ENCODE measurements at places on chromosomes 11 and 22.

- DNase-seq, result peak; percentile 45
Measured at GRCh38 chr11:3157381-3158130, 7.6 kb downstream of the OSBPL5 start.

DNA sequence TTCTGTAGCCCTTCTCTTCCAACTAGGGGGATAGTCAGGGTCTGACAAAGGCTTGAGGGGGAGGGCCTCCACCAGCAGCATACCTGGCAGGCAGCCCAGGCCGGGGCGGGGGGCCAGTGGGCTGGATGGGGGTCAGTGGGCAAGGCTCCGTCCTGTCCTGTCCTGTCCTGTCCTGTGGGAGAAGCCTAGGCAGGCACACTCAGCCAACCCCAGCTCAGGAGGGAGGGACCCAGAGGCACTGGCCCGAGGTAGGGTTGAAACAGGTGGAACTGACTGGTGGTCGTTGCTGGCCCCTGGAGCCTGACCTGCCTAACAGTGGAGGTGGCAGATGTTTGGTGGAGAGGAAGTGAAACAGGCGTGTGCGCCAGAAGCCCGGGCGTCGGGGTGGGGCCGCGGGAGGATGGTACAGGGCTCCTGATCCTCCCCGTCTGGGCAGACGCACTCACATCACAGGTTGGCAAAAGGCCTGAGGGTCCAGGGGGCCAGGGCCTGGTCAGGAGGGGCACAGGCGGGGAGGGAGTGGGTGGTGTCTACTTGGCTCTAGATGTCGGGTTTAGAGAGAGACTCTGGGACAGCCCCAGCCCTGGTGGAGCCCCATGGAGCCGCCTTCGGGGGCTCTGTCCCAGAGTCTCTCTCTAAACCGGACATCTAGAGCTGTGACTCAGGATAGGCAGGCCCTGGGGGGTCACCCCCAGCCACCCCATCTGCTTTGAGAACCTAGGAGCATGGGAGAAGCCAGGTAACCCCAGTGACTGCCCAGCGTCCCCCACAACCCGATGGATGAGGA is 32.5 kb upstream of the GRAMD4 start:
- DNase-seq, result peak; percentile 92

DNA sequence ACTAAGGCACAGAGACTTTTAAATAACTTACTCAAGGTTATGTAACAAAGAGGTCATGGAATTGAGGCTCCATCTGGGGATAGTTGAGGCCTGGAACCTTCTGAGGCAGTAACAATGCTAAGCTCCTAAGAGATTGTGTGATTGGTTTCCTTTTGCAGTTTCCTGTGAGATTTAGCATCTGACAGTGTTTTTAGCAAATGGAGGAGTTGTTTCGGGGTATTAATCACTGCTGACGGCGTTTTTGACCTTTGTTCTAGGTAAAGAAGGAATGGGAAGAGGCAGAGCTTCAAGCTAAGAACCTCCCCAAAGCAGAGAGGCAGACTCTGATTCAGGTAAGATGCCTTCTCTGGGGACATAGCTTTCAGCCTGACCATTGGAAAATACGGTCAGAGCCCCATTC is 32.1 kb upstream of the ST14 start:
- no peak for DNase-seq

DNA sequence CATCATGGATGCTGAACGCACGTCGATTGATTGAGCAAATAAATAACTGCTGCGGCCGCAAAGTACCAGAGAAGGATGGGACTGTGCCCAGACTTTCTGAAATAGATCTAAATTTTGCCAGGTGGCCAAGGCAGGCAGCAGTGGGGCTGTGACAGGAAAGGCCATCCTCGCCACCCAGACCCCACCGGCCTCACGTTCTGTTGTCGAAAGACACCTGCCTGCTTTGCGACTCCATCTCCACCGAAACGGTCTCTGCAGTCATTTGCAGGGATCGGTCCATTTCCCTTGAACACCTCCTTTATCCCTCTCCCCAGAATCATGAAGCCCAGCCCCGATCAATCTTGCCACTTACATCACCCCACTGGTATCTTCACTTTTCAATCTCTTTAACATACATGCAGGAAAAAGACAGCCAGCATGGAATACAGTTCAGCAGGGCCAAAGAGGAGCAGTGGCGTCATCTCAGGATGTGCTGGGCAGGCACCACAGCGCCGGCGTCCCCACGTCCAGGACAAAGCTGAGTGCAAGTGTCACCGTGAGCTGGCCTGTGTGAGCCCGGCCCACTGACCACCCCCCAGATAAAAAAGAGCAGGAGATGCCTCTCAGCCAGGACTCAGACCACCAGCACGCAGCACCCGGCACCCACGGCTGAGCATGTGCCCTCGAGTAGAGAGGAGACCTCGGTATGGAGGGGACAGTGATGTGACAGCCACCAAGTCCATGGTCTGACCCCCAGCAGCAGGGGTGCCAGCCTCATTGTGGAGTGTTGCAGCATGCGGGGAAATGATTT is 610.3 kb downstream of the TBC1D22A start:
- DNase-seq, result no peak

DNA sequence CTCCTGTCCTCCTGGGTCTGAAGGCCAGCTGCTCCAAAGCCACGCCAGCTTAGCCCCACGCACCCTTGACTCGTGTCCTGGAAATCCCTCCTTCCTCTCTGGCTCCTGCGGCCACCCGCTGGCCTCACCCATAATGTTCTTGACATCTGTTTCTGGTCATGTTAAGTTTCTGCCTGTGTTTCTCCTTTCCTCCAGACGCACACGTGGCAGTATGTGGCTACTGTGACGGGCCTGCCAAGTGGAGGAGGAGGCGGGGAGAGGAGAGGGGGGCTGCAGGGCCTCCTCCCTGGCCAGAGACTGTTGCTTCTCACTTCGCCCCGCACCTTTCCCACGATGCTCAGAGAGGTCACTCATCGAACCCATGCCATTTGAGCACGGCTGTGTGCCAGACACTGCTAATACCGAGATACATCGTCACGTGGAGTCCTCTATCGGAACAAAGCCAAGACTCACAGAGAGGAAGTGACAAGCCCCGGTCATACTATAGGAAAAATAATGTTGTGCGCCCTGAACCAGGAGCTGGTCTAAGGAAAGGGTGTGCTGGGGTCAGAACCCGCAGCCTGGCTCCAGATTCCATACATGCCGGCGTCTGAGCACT is 11.5 kb downstream of the C1QTNF6 start:
- DNase-seq, result no peak

DNA sequence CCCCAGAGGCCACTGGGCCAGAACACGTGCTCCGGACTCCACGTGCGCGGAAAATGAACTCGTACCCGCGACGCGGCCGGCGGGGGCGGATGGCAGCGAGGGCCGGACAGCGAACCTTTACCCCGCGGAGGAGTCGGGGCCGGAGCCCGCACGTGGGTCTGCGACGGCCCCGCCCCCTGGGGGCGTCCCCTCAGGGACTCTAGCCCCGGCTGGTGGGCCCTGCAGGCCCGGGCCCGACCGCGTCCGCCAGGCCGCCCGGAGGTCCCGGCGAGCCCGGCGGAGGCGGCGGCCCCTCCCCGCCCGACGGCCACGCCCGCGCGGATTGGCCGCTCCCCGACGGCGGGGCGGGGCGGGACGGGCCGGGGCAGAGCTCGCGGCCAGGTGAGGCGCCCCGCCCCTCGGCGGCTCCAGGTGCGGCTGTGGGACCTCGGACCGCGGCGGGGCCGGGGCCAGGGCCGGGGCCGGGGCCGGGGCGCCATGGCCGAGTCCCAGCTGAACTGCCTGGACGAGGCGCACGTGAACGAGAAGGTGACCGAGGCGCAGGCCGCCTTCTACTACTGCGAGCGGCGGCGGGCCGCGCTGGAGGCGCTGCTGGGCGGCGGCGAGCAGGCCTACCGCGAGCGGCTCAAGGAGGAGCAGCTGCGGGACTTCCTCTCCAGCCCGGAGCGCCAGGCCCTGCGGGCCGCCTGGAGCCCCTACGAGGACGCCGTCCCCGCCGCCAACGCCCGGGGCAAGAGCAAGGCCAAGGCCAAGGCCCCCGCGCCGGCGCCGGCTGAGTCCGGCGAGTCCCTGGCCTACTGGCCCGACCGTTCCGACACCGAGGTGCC is at the start of gene FAM83F:
FAM83F (plus strand) TSS at position 389 of the 827 bp plus-strand sequence; CDS start at position 478, 89 bp downstream.
- no peak for DNase-seq

DNA sequence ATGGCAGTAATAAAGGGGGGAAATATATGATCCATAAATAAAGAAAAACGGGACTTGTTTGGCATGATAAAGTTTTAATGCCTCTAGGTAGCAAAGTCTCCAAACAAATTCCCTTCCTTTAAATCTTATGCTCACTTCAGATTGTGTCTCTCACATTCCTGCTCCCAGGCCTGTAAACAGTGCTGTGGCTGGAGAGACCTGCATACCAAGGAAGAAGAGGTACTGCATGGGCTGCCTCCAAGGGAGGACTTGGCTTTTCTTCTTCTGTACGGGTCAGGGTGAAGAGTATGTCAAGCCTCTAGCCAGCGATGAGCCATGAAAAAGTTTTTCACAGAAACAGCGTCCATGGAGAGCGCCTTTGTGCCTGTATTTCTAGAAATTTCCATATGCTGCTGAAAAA is 161.8 kb downstream of the KIRREL3 start:
- no peak for DNase-seq

DNA sequence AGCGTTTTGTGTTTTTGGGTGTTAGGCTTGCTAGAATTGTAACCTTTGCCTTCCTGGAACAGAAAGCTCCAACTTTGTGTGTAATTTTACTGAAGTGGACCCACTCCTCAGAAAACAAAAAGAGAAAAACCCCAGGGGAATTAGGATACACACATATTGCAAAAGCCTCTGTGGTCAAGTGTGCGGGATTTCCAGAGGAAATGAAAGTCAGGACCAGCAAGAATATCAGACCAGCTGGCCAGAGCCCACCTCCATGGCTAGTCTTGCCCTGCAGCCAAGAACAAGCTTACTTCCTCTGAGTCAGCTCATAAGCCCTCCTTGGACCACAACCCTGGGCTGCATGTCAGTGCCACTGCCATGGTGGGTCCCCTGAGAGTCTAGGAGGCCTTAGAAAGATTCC is 37.0 kb upstream of the FTH1 start:
- DNase-seq, result no peak

DNA sequence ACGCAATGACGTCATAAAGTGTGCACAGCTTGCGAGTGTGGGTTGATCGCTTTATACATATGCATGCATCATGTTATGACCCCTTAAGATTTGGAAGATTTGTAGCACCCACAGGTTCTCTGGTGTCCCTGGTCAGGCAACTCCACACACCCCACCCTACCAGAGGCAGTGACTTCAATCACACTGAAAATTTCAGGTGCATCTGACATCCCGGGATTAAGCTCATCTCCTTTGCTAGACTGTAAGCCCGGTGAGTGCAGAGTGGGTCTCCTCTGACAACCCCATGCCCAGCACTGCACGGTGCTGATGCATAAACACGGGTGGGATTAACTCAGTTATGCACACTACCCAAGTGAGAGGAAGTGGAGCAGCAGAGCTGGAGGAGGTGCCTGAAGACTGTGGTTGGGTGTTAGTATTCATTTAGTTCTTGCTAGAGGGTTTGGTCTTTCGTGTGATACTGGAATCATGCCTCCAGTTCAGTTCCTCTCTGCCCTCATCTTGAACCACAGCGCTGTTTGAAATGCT is 6.5 kb downstream of the ARSA start:
- peak; percentile 70 for DNase-seq

All from OCI-LY7 (cell line).